ENCODE measurements at places on chromosomes 7 and 10.

GRCh38 chr7:52992001-52992400 is 43.4 kb upstream of the POM121L12 start:
- no peak for DNase-seq

DNA sequence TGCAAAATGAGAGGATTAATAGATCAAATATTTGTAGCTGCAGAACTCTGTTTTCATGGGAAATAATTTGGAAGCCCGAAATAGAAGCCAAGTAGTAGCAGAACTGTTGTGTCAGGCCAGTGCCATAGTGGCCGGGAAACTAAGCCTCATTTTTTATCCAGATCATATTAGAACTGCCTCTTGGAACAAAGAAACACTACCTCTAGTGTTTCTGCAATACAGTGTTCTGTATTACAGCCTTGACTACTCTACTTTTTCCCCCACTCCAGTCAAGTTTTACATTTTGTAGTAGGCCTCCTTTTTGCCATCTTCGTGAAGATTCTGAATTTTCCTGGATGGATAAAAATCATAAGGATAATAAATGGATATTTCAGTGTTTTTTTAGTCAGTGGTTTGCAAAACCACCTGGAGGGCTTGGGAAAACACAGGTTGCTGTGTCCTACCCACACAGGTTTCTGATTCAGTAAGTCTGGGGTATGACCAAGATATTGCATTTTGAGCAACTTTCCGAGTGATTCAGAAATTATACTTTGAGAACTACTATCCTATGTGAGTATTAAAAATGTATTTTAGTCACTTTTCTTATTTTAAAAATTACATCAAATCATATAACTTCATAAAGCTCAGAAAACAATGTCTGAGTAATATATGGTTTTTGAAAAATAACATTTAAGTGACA is 326.2 kb upstream of the KAT6B start:
- no peak for DNase-seq

DNA sequence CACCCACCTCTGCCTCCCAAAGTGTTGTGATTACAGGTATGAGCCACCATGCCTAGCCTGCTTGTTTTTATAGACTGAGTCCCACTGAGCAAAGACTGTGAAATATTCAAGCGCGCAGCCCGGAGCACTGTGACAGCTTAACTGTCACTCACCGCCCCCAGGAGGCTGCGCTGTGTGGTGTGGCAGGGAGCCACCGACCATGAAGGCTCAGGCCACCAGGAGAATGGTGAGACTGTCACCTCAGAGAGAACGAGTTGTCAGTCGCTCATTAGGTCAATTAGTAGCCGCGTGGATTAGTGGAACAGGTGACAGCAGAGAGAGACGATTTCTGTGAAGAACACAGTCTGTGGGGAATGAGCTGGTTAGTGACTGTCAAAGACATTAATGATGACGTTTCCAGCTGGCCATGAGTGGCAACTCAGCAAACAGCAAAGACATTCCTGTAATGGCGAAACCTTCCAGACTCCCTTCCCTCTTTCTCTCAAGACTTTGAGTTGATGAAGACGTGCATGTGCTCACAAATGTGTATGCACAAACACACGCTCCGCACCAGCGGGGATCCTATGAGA is 64.5 kb downstream of the CYCS start:
- DNase-seq, result no peak

DNA sequence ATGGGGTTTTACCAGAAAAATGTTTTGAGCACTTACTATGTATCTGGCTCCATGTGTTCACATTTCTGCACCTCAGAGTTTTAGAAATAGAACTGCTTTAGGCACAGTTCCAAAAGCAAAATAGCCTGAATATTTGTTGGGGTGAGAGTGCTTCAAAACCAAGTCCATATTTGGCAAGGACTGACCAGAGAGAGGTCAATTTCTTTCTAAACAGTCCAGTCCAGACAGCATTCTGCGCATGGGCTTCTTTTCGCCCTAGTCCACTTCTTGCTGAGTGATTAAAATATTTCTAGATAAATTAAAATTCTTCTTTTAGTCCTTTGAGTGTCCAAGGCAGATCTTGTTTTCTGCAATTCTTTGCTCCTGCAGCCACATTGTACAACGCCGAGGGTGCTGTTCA is 427.0 kb downstream of the PHTF2 start:
- DNase-seq, result no peak

DNA sequence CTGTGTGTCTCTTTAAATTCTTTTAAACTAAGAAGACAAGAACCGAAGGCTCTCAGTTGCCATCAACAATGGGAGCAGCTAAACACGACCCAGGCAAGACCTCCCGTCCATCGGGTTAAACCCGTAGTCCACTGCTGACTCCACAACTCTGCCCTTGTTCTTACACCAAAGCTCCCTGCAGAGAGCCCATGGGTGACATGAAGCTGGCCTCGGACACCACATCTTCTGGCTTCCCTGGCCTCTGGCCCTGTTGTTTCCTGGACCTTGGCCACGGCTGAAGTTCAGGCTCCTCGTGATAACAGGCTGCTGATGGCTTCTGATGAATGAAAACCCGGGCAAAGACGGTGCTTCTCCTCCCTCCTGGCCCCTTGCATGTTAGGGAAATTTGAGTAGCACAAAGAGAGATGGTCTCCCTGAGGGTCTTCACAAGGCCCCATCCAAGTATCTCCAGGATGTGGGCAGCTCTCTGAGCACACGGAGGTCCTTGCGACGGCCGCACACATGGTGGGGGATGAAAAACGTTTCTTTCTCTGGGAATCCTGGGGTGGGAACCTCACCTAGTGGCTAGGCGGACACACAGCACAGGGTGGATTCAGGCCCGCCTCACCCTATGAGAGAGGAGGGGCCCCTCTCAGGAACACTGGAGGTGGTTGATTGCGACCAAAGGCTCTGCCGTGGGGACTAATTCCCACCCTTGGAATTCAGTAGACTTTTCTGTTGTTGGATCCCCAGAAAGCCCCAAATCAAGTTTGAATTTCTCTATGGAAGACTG is 271.1 kb downstream of the ADARB2 start:
- no peak for DNase-seq

DNA sequence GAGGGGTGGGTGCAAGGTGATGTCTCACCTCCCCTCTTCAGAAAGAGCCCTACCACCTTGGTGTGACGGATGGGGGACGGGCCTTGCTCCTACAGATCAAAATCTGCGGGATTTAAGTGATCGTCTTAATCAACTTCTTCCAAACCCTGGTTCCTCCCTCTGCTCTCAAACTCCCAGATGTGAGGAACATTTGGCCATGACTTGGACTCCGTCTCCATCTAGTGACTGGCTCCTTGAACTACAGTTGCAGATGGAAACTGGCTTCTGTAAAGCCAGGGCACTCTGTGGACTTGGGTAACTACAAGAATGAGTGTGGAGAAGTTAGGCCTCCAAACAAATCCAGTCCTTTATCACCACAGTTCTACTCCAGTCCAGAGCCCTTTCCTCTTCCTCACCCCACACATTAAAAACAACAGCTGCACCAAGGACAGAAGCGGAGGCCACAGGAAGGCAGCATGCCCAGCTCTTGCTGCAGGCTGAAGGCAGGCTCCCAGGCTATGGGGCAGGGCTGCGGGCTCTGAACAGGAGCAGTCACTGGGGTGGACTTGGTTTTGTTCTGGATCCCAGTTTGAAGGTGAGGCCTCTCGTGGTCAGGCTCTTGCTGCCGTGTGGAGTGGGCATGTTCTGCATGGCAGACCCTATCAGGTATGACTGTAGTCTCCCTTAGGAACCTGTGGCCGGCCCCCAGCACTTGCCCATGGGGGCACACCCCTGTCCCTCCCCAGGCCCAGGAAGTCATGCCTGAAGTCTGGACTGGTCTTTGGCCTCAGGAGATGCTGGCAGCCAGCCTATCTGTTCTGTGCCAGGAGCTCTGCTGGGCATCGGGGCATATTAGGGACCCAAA is 79.4 kb downstream of the VWC2 start:
- DNase-seq, result no peak

GRCh38 chr7:32427769-32428291 is 62.4 kb downstream of the LSM5 start:
- DNase-seq, result peak; percentile 30

- DNase-seq, result no peak
Observed at GRCh38 chr10:79357180-79357579, 9.9 kb downstream of the PPIF start.

GRCh38 chr10:116710076-116710475 is 32.3 kb downstream of the HSPA12A start:
- DNase-seq, result no peak

Data from NCI-H226 (cell line).